NCI-H446 treated with DMSO at 0.1 percent for 48 hours (cell line): ENCODE measurements at places on chromosomes 5 and 9.

DNA sequence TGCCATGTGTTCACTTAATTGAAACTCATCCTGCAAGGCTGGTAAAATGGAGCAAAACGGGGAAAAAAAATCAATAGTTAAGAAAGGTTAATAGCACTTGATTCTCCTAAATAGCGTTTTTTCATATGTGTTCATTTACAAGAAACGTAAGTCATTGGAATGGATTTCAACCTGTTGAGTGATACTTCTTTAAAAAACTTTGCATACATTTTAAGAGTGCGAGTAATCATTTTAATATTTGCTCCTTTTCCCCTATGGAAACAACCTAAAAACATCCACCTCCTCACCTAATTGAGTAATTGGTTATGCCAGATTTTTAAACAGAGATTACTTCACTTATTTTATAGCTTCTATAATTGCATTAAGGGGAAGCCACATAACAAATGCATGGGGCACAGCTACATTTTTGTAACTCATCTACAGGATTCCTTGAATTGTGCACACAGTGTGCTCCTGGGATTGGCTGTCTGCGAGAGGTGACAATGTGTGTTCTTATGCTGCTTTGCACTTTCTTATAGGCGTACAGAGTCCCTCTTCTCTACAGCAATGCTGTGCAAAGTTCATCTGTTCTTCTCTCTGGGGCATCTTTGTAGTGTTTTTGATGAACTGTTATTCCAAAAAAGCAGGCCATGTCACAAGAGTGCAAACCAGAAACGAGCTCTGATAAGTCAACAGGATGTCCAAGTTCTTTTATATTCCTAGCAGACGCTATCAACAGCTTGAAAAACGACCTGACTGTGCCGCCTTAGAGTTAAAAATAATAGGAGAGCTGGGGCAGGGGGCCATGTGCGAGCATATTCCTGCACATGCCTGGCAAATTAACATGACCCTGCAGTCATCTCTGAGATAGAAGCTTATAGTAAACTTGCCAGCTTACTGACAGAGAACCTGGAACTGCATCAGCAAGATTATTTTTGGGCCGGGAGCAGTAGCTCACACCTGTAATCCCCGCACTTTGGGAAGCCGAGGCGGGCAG, 117.9 kb downstream of the GOLPH3 start:
- DNase-seq: no peak

DNA sequence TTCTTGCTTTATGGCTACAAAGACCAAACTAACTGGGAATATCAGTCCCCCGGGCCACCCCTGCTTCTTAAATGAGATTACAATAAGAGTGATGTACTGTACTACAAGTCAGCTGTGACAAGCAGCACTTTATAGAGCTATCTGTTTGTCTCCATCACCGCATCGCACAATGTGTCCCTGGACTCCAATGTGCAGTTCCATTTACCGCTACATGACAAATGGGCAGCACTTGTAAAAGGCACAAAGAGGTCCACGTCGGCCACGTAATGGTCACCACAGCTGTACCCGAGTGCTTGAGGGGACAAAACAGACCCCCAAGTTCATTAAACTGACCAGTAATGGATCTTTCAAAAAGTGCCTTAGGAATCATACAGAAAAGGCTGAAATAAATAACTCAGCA, 54.1 kb downstream of the PSMB7 start:
- no peak for DNase-seq

- no peak for DNase-seq
These were observed 19.5 kb downstream of the RAD1 start for GRCh38 chr5:34895641-34896419.

DNA sequence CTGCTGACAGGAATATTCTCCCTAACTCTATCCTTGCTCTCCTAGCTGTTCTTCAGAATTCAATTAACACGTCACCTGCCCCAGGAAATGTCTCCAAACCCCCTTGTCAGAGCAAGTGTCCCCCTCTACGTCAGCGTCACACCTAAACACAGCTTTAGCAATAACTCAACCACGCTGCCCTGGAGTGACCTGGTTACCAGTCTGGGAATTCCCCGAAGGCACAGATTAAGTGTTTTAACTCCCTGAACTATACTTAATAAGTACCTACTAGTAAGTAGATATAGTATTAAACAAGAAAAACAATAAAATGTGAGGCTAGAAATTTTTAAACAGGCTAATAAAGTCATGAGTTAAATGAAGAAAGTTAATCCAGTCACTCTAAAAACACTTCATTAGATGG, 78.4 kb downstream of the FANCC start:
- DNase-seq: no peak

DNA sequence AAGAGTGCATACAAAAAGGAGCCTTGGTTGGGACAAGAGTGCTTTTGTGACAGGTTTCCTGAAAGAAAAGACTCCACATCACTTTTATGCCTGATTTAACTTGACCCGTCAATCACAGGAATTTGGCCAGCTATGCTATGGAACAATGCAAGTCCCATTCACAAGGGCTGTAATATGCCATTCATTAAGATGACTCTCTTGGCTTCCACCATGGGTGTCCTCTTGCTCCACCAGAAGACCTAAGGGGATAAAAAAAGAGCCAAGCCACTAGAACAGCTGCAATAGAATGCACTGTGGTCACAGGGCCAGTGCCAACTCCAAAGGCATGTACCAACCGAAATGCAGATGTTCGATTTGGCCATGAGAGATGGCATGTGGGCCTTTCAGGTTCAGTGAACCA, 480.1 kb upstream of the MPDZ start:
- DNase-seq: peak; percentile 98

DNA sequence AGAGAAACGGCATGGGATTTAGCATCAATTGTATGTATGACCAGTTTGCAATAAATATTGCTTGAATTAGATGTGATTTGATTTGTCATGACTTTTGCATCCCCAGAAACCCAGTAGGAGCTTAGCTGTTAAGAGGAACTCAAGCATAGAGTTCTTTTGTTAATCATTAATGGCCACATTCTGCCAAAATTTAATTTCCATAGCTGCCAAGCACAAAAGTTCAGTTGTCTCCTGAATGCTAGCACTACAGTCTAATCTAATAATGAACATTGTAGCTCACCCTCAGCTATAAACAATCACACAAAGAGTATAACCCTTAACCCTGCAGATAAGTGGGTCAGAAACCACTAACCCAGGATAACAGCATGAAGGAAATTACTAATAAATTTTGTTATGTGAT, 169.8 kb upstream of the GRAMD2B start:
- DNase-seq: no peak

DNA sequence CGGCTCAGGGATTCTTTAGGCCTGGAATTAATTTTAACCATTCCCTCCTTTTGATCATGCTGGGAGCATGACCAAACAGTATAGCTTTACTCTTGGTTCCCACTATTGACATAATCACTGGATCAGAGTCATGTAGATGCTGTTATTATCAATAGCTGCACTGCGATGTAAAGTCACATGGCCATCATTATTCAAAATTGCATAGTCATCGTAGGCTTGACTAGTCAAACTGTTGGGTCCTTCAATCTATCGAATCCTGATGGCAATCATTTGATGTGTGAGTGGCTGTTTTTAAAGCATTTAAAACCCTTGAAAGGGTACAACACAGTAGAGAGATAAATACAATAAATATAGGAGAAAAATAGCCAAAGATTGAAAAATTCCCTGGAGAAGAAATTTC, 1194.1 kb downstream of the EFNA5 start:
- DNase-seq: no peak

DNA sequence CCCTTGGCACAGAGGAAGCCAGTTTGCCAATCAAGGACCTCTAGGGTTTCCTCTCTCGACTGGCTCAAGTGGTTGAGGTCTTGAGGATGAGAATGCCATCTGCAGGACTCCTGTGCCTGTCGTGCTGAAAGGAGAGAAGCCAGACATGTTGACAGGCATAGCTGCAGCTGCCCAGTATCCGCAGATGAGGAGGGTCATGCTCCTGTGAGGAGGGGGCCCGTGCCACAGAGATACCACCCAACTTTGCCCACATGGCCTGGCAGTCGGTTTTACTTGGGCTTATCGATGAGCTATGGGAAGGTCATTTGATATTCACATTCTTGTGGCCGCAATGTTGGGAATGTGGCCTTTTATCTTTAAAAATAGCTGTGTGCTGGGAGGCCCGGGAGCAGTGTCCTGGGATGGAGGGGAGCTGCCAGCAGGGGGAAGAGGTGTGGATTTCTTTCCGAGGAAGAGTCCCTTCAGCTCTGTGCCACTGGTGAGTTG, 17.4 kb downstream of the FRMPD1 start:
- DNase-seq: no peak

- DNase-seq: no peak
These were observed 384 bp upstream of the DMXL1 start for GRCh38 chr5:119070578-119070827.

- no peak for DNase-seq
These were observed 174.9 kb upstream of the PAPPA start for GRCh38 chr9:115978659-115979096.

DNA sequence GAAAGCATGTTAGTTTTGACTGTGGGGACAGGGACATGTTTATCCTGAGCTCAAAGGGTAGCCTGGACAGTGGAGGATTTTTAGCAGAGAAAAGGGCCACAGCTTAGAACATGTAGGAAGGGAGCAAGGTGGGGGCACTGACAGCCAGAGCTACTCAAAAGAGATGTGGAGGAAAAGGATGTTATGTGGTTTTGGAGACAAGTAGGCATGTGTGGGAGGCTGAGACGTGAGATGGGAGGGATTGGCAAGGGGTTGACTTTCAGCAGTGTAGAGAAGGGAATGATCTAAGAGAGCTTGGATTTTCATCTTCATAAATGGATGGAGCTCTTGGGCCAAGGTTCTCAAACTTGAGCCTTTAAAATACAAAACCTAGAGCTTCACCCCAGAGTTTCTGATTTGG, 24.0 kb downstream of the SYK start:
- DNase-seq: no peak

- DNase-seq: peak; percentile 70
These were observed 136.8 kb downstream of the ASTN2 start for GRCh38 chr9:117278020-117278419.

DNA sequence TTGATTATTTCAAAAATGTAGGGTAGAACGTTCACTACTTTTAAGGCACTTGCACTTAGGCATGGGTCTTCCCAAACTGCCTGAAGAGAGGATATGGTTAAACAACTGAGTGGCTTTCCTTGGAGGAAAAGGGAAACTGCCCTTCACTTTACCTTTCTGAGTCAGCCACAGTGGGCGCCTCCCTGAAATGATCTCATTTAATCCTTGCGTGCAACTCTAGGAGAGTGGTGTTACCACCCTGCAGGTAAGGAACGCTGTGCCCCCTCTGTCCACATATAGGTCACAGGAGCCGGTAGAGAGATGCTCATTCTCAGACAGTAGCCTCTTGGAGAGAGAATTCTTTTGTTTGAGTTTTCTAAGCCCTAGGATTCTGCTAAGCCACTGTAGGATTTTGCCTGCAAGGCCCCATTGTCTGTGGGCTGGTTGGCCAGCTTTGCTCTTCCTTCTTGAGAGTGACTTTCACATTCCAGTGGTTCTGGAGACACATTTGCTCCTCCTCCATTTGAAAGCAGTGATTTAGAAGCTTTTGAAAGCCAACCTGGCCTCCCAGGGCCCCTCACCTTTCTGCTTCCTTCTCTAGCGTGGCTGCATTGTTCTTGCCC, 110.3 kb upstream of the CTSL start:
- DNase-seq: no peak

- no peak for DNase-seq
These were observed 55.4 kb downstream of the ARHGAP26 start for GRCh38 chr5:142825378-142826089.

GRCh38 chr9:134666831-134667230, 25.2 kb downstream of the COL5A1 start:
- no peak for DNase-seq

- DNase-seq: no peak
These were observed 60.8 kb downstream of the EBF1 start for GRCh38 chr5:159038907-159039306.

DNA sequence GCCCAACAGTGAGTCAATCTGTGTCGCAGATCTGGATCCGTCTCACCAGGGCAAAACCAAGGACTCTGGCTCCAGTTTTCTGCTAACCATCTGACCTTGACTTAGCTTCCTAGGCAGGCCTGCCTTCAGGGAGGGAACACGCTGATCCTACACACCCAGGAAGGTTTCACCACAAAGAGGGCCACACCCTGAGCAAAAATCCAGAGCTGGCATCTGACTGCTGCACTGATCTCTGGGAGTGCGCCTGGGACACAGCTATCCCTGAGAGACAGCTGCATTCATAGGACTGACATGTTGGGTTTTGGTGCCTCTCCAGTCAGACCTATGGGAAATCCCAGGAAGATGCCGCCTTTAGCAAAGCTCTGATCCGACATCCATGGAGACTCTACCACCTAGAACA, 47.5 kb downstream of the CDK5RAP2 start:
- no peak for DNase-seq

DNA sequence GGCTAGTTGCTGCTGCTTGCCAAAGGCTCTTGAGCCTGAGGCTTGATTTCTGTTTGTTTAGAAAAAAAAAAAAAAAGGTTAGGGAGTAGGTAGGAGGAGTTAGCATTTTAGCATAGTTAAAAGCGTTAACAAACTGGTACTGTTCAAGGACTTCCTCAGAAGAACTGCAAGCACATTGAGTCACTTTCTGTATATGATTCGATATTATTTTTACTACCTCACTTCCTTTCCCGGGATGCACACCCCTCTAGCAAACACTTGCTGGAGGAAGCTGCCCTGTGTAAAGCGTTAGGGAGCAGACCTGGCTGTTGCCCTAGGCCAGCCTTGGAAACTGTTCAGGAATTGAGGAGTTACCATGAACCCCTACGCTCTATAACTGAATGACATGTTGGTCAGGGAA, 15.7 kb upstream of the CEP120 start:
- DNase-seq: no peak

DNA sequence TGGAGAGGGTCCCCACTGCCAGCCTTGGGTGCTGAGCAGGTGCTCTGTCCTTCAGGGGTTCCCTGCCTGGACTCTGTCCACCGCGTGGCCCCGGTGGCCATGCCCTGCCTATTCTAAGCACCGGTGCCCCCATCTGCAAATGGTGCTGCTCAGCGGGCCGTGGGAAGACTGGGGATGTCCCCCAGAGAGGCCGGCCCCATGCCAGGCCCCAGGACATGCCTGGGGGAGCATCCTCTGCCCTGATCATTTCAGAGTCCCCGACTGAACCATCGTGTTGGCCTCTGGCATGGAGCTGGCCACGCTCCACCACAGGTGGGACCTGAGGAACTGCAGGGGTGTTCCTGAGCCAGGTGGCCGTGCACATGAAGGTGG, 64.7 kb downstream of the RXRA start:
- no peak for DNase-seq

- DNase-seq: no peak
These were observed 38.8 kb downstream of the INSYN2B start for GRCh38 chr5:169941542-169941941.
